Stimulated activated effector memory CD8-positive, alpha-beta T cell treated with anti-CD3 and anti-CD28 coated beads, Interleukin-12 subunit alpha, Interleukin-12 subunit beta, amount 100 ng/mL, for 72 hours (primary cell): ENCODE measurements at places on chromosomes 12 and 14.

- no peak for DNase-seq
Observed at GRCh38 chr12:6228535-6229223, 28.5 kb downstream of the CD9 start.

DNA sequence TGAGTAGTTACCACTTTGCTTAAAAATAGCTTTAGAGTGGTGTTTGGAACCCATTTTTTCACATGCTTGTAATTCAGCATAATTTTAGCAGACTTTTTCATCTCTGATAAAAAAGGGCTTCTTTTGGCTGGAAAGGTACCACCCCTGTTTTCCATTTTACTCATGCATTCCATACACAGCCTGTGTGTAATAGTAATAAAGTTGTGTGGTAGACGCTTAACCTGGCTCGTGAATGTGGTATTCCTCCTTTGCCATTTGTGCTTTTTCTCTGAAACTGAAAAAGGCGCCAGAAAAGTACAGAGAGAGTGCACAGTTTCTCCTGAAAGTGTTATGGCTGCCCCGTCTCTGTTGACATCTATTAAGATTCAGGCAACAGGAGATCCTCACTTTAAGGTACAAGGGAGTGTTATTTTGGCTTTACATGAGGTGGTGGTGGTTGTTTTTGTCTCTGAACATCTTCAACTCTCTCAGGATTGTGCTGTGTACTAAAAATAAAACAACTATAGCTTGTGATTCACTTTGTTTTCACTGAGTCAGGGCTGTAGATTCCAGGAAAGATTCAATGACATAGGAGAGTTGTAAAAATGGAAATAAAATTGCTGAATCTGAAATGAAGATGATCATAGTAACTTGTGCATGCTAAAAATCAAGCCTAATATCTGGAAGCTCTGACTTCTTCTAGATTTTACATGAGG, 45.6 kb upstream of the MIS18BP1 start:
- no peak for DNase-seq

- no peak for DNase-seq
Observed at GRCh38 chr12:98446060-98446459, 69.3 kb upstream of the TMPO start.

- DNase-seq = no peak
Observed at GRCh38 chr14:77910506-77910905, 110.6 kb downstream of the ADCK1 start.

DNA sequence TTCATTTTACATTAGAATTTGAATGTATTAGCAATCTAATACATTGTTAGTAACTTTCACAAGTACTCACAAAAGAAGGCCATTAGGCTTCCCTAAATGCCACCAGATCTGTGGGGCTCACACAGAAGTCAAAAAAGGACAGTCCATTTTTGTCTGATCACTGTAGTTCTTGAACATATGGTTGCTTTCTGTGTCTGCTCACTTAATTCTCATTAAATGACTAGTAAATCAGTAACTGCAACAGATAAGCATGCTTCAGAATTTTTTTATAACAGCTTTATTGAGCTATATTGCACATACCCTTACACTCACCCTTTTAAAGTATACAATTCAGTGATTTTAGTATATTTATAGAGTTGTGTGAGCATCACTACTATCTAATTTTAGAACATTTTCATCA, 71.4 kb downstream of the DENND5B start:
- no peak for DNase-seq

DNA sequence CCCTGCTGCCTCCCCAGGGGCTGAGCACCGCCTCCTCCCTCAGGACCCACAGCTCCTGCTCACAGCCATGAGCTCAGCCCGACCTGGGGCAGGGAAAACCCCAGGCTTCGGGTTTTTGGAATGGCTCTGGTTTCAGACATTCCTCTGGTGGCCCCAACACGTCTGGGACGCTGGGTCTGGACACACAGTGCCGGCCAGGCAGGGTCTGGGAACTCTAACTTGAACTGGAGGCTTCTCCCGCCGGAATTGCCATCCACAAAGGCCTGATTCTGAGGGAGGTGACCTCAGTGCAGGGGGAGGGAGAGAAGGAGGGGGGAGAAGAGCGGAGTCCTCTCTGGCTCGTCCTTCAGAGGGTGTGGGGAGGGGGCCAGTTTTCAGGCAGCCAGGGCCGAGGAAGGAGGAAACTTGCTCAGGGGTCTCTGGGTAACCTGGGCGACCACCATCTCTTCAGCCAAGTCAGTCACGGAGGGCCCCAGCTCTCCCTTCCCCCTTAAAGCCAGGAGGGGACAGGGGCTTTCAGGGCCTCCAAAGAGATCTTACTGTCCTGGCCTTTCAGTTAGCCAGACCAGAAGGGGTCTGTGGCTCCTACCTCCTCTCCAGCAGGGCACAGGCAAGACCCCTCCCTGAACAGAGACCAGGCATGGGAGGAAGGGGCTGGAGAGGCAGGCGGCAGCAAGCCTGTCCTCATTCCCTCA, 19.4 kb downstream of the NCKAP5L start:
- DNase-seq = no peak

DNA sequence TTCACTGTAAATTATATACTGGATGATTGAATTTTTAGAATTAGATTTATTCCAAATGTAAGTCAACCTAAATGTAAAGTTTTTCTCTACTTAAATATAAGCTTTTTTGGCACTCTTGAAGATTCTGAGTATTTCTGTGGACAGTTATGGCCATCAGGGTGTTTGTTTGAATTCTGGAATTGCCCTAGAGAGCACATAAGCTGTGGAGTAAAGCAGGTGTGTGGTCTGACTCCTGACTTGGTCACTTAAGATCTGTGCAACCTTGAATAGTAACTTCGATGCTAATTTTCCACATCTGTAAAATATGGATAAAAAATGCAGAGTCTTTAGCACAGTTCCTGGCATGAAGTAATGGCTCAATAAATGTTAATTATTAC, 64.4 kb downstream of the FUT8 start:
- DNase-seq = no peak

DNA sequence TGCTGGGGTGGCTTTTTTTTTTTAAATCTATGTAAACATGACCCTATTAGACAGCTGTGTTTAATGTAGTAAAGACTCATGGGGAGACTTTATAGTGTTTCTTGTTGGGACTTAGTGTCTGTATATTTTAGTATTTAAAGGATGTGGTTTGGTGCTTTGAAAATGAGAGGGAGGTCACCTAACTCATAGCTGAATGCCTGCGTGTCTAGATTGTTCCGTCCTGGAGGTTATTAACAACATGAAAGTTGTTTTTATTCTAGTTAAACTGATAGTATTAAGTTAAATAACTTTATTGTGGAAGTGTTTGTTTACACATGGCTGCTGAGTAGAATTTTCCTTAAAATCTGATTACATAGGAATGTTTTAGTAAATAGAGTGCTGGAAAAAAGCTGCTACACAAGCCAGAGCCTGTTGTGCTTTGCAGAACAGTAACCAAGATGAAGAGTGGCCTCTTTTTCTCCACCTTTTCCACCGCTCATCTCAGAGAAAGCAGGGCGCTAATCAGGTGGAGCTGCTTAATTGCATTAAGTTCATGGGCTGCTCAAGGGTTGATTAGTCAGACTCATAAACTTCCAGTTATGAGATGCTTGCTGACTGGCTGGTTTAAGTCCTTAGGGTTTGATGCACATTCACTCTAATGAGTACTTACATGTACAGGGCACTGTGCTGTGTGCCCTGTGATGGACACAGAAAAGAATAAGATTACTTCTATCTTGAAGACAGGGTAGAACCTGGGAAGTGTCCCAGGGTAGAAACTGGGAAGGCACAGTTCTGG, 62.7 kb downstream of the FBXO34 start:
- no peak for DNase-seq

DNA sequence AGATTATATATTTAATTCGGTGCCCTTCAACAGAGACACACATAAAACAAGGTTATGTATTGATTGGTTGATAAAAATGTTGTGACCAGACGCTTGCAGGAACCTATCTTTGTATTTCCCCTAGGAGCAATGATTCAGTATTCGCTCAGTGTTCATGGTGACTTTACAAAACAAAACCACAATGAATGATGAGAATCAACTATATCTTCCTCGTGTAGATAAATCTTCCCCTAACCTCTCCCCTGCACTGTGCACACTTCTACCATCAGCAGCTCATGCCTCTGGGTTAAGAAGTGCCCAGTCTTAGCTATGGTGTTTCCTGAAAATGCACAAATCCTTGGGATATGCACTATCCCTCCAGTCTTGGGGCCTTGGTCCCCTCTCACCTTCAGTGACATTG, 16.3 kb downstream of the RIN3 start:
- DNase-seq = no peak

DNA sequence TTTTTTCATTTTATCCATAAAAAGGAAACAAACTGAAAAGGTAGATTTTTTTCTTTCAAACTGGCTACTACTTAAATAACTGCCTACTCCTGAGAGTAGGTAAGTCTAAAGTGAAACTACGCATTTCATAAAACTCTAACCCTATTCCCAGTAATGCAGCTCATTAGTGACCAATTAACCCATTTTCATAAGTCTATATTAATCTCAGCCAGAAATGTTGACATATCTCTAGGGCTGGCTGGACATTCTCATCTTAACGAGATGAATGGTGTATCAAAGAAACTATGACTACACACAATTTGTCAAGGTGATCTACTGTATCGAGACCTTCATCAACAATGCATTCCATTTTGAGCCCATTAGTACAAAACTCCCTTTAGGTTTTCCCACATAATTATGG, 57.2 kb downstream of the EPS8 start:
- no peak for DNase-seq

DNA sequence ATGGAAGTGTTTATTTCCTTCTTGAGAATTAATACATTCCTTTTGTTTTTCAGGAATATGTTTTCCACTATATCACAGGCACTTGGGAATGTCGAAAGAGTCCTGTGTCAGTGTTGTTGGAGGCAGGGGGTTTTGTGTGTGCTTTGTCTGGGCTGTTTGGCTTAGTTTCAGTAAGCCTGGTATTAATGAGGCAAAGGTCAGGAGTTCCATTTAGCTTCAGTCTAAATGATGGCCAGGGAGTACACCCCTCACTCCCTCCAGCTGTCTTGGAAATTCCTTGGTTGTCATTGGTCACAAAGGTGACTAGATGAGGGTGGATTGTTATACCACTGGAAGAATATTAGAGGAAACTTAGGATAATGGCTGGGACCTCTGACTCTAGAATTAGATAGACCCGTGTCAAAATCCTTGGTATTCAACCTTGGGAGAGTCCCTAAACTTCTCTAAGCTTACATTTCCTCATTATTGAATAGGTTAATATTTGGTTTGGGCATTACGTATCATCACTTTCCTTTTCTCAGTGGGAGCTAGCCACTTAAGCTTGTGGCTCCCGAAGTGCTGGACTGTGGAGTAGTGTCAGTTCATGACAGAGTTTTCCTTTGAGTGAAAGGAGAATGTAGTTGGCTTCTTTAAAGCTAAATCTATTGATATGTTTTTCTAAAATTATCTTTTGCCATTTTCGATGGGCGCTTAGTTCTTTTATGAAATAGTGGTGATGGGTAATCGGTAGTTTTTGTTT, 5.2 kb downstream of the FRS2 start:
- no peak for DNase-seq

- no peak for DNase-seq
Observed at GRCh38 chr14:93891756-93892504, 35.2 kb upstream of the FAM181A start.

GRCh38 chr12:95663525-95663924, 112.2 kb upstream of the USP44 start:
- no peak for DNase-seq

GRCh38 chr12:89949457-89950195, 241.0 kb upstream of the ATP2B1 start:
- DNase-seq = no peak

- DNase-seq = no peak
Observed at GRCh38 chr14:41355866-41356265, 250.8 kb upstream of the LRFN5 start.

DNA sequence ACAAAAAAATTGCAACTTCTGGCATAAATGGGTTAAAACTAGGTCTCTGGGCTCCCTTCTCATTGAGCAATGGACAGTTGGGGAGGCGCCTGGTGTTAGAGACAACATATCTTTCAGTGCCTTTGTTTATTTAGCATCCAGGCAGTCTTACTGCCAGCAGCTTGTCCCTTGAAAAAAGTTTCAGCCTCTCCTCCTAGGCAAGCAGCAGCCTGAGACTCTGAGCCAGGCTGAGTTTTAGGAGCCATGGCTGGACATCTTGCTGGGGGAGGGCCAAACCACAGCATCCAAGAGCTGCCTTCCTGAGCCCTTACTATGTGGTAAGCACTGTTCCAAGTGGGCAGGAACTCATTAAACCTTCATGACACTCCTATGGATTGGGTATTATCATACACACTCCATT, 10.1 kb upstream of the JDP2 start:
- DNase-seq = no peak
